ENCODE measurements at places on chromosomes 1 and 21.

DNA sequence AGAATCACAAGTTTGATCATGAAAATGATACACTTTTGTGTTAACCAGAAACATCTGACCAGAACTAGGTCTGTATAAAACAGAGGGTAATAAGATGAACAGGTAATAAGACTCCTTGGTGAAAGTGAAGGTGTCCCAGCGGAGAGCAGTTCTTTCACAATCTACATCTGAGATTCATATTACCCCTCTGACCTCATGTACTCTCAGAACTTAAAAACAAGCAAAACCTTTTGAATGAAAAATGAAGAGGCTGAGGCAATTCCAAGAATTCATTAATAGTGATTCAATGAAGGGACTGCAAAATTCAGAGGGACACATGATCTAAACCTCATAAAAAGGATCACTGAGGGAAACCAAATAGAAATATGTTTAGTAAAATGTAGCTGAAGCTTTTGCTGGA lies 10.9 kb upstream of the MPZL1 start:
- no peak for DNase-seq

- DNase-seq, result no peak
Measured at GRCh38 chr1:234969011-234969441, 159.6 kb downstream of the TOMM20 start.

DNA sequence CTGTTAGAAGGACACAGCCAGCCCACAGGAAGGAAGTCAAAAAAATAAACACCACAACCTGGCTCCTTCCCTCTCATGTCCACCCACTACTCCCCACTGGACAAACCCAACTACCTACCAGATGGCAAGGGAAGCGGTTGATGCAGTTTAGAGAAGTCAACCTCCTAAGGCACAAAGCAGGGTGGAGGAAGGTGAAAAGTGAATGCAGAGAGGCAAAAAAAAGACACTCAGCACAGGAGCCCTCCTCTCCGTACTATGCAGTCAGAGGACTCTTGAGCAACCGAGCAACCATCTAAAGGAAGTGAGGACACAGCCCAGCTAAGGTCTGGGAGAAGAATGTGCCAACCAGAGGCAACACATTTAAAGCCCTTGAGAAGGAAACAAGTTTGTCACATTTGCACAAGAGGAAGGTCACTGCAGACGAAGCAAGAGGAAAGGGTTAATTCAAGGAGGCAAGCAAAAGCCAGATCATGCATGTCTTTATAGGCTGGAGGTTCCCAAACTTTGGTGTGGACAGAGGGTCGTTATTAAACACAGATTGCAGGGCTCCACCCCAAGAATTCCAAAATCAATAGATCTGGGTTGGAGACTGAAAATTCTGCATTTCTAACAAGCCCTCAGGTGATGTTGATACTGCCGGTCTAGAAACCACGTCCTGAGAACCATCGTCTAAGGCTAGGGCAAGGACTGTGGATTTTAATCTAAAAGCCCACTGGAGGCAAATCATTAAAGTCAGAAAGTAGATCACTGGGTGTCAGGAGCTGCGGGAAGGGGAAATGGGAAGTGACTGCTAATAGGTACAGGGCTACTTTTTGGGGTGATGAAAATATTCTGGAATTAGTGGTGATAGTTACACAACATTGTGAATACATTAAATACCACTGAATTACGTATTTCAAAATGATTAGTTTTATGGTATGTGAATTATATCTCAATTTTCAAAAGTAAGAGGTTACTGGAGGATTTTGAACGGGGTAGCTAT lies 19.7 kb downstream of the TP53BP2 start:
- DNase-seq, result no peak

GRCh38 chr1:103250441-103250861 lies 142.1 kb upstream of the COL11A1 start:
- DNase-seq, result no peak

DNA sequence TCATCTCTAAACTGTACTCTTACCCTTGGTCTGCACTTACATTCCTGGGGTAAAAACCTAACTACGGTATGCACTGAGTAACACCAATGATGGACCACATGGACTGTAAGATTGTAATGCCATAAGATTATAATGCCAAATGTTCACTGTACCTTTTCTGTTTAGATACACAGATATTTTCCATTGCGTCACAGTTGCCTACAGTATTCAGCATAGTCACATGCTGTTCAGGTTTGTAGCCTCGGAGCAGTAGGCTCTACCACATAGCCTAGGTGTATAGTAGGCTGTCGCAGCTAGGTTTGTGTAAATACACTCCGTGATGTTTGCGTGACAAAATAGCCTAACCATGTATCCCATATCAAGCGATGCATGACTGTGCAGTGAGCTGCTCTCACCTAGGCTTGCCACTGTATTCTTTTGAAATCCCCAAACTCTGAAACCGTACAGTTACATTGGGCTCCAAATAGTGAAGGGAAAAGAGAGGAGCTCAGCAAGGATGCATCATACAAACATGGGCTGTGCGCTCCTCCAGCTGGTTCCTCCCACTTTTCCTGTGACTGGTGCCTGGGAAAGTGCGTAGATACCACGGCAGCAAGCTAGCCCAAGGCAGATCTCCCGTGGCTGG lies 35.2 kb downstream of the CFAP57 start:
- DNase-seq, result no peak

GRCh38 chr1:36846357-36846756 lies 188.0 kb downstream of the GRIK3 start:
- DNase-seq, result no peak

- DNase-seq, result no peak
Measured at GRCh38 chr1:96863449-96863848, 141.9 kb downstream of the PTBP2 start.

DNA sequence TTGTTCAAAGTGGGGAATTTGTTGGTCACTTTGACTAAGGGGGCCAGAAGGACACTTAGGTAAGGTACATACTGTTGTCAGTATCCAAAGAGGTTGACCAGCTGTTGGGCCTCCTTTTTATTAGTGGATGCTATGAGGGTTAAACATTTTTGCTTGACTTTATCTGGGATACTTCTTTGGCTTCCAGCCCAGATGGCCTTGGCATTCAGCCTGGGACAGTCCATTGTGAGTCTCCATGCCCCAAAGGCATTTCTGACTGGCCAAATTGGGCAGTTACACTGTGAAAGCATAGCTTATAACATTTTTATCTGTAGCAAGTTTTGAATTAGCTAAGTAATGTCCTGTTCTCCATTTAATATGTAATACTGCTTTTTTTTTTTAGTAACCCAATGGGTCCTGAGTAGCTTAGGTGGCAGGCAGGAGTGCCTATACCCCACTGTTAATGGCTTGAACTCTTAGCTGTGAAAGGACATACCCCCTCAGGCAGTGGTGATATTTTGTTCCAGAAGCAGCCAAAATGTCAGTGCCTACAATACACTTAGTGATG lies 35.4 kb upstream of the CD1D start:
- no peak for DNase-seq

GRCh38 chr1:39102537-39103327 lies 76.6 kb downstream of the NDUFS5 start:
- DNase-seq, result no peak

DNA sequence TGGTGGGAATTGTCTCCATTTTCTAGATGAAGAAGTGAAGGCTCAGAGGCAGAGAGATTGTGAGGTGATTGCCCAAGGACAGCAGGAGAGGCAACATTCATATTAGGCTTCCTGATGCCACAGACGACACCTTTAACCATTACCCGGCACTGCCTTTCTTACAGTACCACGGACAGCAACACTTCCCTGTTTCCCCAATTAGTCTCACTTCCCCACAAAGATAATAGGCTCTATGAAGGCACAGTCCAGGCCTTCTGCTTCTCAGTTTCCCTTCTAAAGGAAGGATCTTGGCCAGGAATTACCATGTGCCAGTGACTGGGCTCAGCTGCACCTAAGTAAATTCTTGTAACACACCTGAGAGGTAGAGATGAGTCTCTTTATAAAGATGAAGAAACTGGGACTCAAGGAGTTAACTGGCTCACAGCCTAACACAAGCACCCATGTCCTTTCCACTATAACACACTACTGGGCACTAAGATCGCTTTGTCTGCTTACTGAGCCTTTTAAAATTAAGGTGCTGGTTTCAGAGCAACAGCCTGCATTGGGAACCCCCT lies 9.6 kb downstream of the IGSF9 start:
- no peak for DNase-seq

DNA sequence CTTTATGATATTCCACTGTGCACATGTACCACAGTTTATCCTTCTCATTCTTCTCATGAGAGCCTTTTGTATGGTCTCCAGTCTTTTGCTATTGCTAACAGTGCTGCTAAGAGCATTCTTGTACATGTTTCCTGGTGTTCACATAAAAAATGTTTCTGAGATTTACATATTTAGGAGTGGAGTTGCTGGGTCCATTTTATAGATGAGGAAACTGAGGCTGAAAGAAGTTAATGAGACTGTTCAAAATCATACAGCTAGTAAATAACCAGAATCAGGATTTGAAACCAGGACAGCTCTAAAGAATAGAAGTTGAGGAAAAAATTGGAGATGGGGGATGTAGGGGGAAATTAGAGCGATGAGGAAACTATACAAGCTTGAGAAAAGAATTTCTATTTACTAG lies 27.8 kb upstream of the RGS16 start:
- no peak for DNase-seq

DNA sequence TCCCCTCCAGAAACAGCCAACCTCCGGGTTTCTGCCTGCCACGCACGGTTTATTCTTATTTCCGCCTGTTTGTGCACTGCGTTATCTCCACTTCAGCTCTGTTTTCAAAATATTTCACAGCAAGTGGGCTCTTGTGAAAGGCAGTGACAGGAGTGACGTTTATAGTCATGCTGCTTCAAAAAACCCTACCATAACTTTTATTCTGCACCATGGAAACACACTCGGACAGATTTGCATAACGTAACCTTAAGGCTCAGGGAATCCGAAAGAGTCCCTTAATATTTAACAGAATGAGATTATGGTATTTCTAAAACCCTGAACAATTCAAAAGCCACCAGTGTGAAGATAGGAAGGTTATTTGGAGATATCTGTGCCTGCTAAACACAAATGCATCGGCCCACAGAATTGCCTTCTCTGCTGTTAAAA lies 782 bp upstream of the SDE2 start:
- DNase-seq, result no peak

GRCh38 chr21:24424776-24425175 lies 1182.5 kb downstream of the MRPL39 start:
- no peak for DNase-seq

DNA sequence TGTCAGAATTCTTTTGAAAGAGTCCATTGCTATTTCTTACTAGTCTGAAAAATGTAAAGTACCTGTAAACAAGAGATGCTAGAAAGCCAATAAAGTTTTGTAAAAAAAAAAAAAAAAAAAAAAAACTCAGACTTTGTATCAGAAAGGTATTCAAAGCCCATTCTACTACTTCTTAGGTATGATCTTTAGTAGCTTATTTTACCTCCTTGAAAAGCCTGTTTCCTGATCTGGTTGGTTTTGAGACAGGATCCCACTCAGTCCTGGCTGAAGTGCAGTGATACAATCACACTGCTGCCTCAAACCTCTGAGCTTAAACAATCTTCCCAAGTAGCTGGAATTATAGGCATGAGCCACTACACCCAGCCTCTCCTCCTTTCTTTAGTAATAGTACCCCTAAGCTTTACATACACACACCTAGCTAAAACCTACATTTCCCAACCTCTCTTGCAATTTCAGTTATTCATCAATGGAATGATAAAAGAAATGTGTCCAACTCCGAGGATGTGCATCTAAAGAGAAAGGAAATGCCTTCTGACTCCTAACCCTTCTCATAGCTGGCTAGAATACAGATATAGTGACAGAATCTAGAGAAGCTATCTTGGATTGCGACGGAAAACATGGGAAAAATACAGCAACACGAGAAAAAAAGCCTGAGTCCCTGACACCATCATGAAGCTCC lies 30.6 kb downstream of the EPS15 start:
- DNase-seq, result no peak

DNA sequence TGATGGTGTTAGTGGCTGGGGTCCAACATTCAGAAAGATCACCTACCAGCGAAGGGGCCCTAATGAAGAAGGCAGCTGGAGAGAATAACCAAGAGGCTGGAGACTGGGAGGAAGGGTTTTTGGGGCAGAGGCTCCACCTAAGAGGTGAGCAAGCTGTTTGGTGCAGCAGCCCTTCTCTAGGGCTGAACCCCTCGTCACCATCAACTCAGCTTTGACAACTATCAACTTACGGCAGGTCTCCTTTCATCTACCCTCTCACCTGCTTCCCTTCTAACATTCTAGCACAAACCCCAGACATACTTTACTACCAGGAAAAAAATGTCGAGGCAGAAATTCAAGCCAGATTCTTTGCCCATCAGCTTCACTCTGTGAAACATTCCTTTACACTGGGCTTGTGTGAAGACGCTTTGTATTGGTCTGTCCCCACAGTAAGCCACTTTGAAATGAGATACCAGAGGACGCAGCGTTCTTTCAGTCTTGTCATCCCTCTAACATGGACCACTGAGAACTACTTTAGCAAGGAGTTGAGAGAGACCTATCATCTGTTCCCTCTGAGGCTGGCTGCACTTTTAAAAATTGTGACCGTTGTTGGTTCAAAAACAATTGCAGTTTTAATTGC lies 84.6 kb downstream of the RAVER2 start:
- DNase-seq, result no peak
